ENCODE measurements at places on chromosomes 5 and 9. TPM values are rescaled to one million over a fixed set of nuclear protein-coding genes. Genes with fewer than 3 reads are reported as not detected.

DNA sequence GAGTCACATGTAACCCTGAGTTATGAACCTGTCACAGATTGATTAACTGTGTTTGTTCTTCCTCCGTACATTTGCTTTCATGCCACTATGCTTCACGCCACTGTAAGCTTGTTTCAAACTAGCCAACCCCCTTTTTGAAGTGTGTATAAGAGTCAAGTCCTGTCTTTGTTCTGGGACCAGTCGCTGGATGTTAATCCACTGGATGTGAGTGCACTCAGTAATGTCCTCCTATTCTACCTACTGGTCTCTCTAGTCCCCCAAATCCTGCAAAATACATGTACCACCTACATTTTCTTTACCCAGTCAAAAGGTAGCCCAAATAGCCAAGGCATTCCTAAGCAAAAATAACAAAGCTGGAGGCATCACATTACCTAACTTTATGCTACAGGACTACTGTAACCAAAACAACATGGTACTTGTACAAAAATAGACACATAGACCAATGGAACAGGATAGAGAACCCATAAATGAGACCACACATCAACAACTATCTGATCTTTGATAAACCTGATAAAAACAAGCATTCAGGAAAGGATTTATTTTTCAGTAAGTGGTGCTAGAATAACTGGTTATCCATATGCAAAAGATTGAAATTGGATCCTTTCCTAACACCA, 1139.1 kb upstream of the SEMA6A start:
- peak; percentile 0 for DNase-seq

DNA sequence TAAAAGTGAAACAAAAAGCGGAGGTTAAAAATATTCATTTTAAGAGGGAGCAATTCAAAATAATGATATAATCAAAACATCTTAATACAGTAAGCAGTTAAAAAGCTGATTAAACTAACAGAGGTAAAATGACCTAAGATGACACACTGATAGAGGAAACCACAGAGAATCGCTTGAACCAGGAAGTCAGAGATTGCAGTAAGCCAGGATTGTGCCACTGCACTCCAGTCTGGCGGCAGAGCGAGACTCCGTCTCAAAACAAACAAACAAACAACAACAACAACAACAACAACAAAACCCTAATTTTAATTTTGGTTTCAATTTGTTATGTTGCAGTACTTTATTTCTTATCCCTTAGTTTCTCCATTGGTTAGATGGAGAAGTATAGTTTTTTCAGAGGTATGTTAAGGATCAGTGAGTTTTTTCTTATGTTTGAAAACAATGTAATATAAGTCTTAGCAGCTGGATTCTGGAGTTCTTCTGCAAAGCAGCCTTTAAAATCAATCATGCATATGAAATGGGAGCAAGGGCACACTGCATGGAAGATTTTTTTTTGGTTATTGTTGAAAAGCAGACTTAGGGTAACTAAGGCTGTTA, 58.5 kb downstream of the MLANA start:
- DNase-seq: peak; percentile 49

DNA sequence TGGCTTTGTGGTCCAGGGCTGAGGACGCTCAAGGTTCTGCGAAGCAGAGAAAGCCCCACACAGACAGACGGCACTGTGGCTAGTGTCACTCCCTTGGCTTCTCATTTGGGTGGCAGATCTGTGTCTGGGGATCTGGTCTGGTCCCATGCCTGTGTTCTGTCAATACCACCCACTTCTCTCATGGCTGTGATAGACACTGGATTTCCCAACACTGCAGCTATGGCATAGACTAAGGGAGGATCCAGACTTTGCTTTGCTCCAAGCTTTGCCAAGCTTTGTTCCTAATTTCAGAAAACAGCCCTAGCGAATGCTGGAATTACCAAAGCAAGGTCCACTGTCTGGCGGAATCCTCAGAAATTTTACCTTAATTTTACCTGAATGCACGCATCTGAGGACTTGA, 62.1 kb downstream of the GADD45G start:
- DNase-seq: no peak

DNA sequence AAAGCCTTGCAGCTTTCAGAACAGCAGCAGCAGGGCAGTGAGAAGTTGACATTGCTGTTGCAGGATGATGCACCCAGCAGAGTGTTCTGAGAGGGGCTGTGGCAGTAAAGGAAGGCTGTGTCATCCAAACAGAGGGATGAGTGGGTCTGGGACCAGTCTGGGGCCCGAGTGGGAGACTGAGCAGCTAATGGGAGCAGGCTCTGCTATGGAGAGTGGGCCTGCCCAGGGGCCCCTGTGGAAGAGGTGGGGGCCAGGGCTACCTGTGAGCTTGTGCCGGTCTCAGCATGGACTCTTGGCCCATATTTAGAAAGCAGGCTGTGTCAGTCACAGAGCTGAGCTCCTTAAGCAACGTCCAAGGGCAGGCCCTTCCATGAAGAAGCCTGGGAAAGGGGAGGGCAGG, 26.0 kb upstream of the PITX1 start:
- no peak for DNase-seq

DNA sequence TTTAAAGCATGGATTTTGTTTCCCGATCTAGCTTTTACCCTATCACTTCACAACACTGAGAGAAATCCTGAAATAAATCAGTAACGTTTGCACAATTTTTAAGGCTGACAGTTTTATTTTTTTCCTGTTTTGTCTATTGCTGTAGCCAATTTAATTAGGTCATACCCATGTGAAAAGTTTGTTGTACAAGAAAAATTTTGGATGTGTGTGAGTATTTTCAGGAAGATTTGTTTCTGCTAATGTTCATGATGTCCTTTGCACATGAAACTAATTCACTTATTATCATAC, 237.8 kb downstream of the ARRDC3 start:
- DNase-seq: no peak

DNA sequence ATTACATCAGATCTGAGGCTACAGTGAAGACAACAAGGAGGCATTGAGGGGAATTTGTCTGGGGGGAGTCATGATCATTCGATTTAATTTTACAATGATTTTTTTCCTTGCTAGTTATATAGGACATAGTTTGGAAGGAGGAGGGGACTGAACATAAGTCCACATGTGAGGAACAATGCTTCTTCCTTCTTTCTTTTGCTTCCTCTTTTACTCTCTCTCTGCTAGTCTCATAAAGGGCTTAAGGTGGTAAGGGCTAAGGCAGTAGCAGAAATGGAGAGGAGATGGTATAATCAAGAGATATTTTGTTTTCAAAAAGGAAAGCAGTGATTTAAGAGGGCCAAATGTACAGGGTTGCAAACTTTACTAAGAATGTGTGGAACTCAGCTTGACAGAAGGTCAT, 64.3 kb downstream of the GRIN3A start:
- no peak for DNase-seq

DNA sequence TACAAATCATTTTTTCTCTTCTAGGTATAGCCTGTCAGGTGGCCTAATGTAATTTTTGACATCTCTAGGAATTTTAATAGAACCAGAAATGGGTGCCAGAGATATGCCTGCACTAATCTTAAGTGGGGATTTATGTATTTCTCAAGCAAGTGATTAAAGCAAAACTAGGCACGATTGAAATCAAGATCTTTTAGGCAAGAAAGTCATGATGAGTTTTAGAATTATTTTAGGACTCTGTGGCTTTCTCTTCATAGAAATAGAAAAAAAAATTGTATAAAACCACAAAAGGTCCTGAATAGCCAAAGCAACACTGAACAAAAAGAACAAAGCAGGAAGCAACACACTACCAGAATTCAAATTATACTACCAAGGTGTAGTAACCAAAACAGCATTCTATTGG, 952 bp upstream of the AMACR start:
- no peak for DNase-seq

GRCh38 chr9:91908293-91908623, 41.8 kb downstream of the ROR2 start:
- DNase-seq: no peak

DNA sequence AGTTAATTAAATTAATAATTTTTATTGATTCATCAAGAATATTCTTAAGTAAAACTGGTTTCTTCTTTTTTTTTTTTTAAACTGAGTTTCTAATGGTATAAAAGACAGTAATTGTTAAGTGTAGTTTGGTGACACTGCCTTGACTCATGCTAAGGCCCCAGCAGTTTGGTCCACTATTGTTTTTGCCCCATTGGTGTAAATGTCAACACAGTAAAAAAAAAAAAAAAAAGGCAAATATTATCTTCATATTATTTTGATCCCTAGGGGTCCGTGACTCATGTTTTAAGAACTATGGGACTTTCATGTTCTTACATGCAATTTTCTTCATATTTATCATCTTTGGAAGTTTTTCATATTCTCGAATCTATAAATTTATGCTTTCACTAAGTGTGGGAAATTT, 29.2 kb upstream of the JAK2 start:
- DNase-seq: peak; percentile 15

DNA sequence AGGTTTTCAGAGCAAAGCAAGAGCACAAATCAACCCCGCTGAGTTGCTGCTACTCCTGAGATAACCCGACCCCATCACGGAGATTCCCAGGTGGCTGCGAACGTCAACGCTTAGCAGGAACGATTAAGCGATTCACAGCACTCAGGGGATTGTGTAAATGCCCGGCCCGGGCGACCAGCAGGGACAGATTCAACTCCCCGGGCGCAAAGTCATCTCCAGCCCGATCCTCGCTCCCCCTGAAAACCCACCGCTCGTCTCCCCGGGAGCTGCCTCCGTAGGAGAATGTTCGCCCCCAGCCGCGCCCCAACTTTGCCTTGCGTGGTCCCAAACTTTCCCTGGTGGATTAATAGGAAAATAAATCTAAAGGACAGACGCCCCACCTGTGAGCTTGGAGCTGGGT, 685 bp downstream of the SLC24A2 start:
- no peak for DNase-seq

Gene WWC1
- total RNA-seq: 0.10 TPM

GRCh38 chr5:54959673-54960418, 25.5 kb downstream of the ESM1 start:
- peak; percentile 3 for DNase-seq

Gene ADAMTS16
- 3.4 TPM for total RNA-seq

- DNase-seq: no peak
Observed at GRCh38 chr9:237141-237857, 22.6 kb downstream of the DOCK8 start.

Gene FBP2
- total RNA-seq: not detected

DNA sequence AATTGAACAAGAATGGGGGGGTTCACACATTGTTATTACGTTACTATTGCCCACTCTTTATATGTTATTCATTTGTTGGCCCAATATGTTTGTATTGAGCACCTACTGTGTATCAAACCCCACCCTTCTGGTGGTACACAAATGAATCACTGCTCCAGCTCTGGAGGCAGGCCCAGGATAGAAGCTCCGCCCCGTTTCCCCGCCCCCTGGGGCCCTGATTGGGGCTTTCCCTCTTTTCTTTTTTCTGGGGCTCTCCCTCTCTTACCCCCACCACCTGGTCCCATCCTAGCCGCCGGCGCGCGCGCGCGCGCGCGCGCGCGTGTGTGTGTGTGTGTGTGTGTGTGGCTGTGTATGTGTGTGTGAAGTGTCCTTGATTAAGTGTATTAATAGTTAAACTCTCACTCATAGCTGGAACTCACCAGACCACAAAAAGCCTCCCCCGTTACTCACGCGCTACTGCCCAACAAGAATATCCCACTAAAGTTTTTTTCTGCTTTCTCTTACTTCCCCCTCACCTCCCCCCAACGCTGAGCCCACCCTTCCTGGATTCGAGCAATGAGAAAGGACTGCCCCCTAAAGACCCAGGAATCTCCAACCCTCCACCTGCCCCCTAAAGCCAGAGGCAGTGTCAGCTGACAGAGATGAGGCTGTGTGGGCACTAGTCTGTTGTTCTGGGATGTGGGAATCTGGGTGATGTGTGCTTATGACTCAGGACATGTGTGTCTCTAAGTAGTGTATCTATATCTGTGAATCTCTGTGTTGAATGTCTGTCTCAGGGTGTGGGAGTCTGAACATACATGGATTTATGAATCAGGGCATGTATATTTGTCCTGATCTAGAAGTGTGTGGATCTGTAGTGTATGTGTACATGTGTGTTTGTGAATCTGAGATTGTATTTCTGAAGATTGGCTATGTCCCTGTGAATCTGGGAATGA, 4.0 kb downstream of the CXXC5 start:
- DNase-seq: peak; percentile 82

Gene EMB
- total RNA-seq: 0.59 TPM

Gene MLANA
- not detected for total RNA-seq

Gene POLR3G
- 22.6 TPM for total RNA-seq

- DNase-seq: no peak
Observed at GRCh38 chr9:15553528-15553898, 670 bp downstream of the CCDC171 start.

DNA sequence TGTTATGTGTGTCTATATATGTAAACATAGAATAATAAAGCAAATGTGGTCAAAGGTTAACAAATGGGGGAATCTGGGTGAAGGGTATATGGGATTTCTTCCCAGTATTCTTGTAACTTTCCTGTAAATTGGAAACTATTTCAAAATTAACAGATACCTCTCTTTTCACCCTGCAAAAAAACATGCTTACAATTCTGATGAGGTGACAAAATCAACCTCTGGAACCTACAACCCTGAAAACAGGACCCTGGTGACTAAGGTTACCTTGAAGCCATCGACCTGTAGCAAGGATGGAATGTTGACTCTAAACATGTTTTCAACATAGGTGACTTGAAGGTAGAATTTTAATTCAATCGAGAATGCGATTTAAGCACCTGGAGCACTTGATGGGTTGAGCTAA, 5.9 kb upstream of the SPTAN1 start:
- DNase-seq: no peak

DNA sequence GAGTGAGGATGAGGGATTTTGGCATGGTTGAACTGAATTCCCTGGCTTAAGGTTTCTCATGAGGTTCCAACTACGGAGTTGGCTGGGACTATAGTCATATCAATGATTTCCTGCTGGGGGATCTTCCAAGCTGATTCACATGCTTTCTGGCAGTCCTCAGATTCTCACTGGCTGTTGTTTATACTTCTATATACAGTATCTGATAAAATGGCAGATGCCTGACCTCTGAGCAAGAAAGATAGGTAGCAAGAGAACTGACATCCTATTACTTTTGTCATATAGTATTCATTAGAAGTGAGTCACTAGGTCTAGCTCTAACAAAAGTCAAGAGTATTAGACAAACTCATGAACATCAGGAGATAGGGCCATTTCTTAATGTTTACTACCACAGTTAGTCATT, 440.9 kb upstream of the EDIL3 start:
- DNase-seq: no peak

- DNase-seq: no peak
Observed at GRCh38 chr5:73491155-73491554, 7.1 kb upstream of the BTF3 start.

Gene LEAP2
- 0.29 TPM for total RNA-seq

- DNase-seq: no peak
Observed at GRCh38 chr9:91943478-91944470, 6.3 kb downstream of the ROR2 start.

GRCh38 chr5:54986269-54986654, 869 bp upstream of the ESM1 start:
- no peak for DNase-seq

Gene ZNF79
- 4.4 TPM for total RNA-seq

DNA sequence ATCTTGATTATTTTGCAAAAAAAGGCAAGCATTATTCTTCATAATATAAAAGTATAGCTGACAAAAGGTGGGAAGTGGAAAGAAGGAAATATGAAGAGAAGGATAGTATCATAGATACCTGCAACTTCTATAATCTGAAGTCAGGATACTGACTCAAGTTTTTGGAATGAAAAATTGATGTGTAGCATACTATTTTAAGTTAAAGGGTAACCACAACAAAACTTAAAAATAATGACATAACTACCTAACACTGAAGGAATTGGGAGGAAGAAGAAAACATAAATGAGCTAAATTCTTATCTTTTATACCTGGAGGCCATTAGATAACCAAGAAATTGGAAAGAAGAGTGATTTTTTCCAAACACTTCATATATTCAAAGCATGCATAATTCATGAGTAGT, 51.8 kb upstream of the TLE1 start:
- no peak for DNase-seq

Gene LTC4S
- total RNA-seq: not detected

All from RPMI7951 (cell line).